Amniotic epithelial cell (primary cell): ENCODE measurements at places on chromosomes 2 and 18.

- DNase-seq = peak; percentile 79
Measured at GRCh38 chr2:67451086-67451832, 54.1 kb downstream of the ETAA1 start.

DNA sequence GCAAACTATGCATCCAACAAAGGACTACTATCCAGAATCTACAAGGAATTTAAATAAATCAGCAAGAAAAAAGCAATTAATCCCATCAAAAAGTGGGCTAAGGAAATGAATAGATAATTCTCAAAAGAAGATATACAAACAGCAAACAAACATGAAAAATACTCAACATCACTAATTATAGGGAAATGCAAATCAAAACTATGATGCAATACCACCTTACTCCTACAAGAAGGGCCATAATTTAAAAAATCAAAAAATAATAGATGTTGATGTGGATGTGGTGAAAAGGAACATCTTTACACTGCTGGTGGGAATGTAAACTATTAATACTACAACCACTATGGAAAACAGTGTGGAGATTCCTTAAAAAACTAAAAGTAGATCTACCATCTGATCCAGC lies 164.7 kb downstream of the ZBTB7C start:
- no peak for DNase-seq

DNA sequence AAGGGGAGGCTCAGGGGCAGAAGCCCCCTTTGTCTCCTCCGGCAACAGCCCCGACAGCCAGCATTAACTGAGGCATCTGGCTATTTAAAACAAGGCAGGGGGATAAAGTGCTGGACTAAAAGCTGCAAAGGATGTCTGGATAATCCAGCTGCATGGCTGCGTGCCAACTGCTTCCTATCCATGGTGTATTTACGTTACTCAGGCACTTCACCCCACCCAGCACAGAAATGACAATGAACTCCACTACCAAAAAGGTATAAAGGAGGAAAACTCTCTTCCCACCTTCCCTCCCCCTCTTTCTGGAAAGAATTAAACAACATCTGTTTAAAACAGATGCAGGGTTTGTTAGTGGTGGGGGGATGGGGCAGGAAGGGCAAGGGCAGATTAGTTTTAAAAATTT lies 82.5 kb downstream of the SPRED2 start:
- peak; percentile 68 for DNase-seq

GRCh38 chr2:69985688-69986087 lies 24.3 kb upstream of the ASPRV1 start:
- DNase-seq = peak; percentile 54

DNA sequence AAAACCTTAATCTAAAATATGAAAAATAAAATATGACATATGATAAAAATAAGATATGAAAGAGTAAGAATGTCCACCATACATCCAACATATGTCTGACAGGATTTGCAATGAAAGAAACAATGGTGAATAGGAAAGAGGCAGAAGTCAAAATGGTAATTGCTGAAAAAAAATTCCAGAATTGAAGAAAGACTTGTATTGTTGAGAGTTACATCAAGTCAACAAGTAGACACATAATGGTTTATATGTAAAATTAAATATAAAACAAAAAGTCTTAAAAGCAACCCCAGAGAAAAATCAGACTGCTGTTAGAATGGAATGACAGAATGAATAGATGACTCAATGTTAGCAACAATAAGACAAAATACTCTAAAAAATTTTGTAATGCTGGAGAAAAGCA lies 255.1 kb downstream of the DOK6 start:
- DNase-seq = no peak

- DNase-seq = no peak
Measured at GRCh38 chr2:112683550-112684414, 37.0 kb upstream of the NT5DC4 start.

GRCh38 chr2:30382995-30383394 lies 64.1 kb upstream of the LCLAT1 start:
- no peak for DNase-seq

GRCh38 chr2:106065983-106066820 lies 127.9 kb downstream of the UXS1 start:
- DNase-seq = no peak

DNA sequence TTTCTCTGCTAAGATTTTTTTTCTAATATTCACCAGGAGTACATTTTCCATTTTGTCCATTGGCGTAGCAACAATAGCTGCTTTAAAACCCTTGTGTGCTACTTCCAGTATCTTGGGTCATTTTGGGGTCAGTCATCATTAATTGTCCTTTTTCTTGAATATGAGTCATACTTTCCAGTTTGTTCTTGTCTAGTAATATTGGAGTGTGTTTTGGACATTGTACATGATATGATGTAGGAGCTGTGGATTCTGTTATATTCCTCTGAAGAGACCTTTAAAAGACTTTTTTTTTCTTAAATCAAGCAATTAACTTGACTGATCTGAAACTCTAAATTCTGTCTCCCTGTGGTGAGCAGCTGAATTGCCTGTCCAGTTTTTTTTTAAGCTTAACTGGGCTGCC lies 40.8 kb downstream of the AGPS start:
- DNase-seq = peak; percentile 27

- DNase-seq = peak; percentile 50
Measured at GRCh38 chr2:186827411-186827810, 21.6 kb downstream of the ZSWIM2 start.

- peak; percentile 25 for DNase-seq
Measured at GRCh38 chr18:60372596-60372995, at the start of gene MC4R. Gene MC4R, minus strand, starts transcription at chr18:60372775. Its CDS starts 426 bp downstream, at chr18:60372349.

DNA sequence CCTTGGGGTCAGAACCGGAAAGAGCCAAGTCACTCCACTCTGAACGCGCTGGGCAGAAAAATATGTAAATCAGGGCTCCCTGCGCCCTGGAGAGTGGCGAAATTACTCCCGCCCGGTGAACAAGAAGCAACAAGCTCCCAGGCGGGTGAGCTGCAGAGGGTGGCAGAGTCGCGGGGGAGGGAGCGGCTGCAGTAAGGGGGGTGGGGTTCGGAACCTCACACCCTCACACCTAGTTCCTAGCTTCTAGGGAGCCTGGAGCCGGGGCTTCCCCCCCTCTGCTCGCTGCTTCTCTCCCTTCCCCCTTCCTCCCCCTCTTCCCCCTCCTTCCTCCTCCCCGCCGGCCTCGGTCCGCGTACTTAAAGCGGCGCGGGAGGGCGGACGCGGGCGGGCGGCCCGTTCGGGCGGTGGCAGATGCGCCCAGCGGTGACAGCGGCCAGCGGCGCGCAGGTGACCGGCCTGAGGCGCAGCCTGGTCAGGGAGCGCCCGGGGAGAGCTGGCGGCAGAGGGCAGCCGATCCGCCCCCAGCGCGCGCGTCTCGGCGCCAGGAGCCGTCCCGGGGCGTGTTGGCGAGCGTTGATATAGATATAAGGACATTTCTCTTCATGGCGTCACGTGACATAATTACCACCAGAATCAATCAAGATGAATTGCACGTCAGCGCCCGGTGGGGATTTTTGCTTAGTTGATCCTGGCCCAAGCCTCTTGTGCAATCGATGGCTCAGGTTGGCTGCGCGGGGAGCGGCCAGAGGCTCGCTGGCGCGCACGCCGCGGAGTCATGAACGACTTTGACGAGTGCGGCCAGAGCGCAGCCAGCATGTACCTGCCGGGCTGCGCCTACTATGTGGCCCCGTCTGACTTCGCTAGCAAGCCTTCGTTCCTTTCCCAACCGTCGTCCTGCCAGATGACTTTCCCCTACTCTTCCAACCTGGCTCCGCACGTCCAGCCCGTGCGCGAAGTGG lies at the start of gene HOXD11:
Gene HOXD11 (plus strand): TSS at position 700 of the 959 bp plus-strand sequence. CDS start 76 bp downstream, at position 776.
- peak; percentile 25 for DNase-seq

GRCh38 chr2:105888625-105889024 lies 143.9 kb downstream of the NCK2 start:
- peak; percentile 12 for DNase-seq

GRCh38 chr2:45773909-45774308 lies 122.4 kb downstream of the PRKCE start:
- no peak for DNase-seq

GRCh38 chr2:215397632-215398341 lies 38.1 kb downstream of the FN1 start:
- DNase-seq = no peak

DNA sequence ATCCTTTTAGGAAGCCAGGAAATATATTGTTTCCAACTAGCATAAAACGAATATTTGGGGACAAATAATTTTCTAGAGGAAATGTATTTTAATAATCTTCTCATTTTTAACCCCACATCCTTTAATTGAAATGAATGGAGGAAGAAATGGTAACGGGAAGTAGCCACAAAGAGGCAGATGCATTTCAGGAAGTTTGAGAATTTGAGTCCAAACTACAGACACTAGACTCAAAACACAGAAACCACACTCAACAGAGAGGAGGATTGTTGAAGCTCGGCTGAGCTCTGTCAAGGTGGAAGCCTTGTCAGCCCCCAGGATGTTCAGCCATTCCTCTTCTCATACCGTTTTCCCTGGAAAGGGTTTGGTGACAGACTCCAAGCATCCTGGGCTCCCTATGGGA lies 288.5 kb downstream of the NAPG start:
- no peak for DNase-seq
